ENCODE measurements at places on chromosomes 16 and 17.

DNA sequence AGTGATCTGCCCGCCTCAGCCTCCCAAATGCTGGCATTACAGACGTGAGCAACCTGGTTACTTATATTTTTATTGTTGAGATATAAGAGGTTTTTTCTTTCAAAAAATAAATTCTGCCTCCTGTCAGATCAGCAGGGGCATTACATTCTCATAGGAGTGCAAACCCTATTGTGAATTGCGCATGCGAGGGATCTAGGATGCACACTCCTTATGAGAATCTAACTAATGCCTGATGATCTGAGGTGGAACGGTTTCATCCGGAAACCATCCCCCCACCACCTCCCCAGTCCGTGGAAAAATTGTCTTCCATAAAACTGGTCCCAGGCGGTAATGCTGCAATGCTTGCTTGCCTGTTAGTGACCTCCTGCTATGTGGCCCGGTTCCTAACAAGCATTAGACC, 7.5 kb upstream of the CNEP1R1 start:
- DNase-seq: no peak

DNA sequence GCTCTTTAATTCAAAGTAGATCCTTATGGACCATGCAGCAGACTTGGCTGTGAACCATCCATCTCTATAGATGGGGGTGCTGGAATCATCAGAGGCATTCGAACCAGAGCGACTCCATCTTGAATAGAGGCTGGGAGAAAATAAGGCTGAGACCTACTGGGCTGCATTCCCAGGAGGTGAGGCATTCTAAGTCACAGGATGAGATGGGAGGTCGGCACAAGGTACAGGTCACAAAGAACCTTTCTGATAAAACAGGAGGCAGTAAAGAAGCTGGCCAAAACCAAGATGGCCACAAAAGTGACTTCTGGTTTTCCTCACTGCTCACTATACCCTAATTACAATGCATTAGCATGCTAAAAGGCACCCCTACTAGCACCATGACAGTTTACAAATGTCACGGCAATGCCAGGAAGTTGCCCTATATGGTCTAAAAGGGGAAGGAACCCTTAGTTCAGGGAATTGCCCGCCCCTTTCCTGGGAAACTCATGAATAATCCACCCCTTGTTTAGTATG, 89.2 kb upstream of the BRD7 start:
- no peak for DNase-seq

DNA sequence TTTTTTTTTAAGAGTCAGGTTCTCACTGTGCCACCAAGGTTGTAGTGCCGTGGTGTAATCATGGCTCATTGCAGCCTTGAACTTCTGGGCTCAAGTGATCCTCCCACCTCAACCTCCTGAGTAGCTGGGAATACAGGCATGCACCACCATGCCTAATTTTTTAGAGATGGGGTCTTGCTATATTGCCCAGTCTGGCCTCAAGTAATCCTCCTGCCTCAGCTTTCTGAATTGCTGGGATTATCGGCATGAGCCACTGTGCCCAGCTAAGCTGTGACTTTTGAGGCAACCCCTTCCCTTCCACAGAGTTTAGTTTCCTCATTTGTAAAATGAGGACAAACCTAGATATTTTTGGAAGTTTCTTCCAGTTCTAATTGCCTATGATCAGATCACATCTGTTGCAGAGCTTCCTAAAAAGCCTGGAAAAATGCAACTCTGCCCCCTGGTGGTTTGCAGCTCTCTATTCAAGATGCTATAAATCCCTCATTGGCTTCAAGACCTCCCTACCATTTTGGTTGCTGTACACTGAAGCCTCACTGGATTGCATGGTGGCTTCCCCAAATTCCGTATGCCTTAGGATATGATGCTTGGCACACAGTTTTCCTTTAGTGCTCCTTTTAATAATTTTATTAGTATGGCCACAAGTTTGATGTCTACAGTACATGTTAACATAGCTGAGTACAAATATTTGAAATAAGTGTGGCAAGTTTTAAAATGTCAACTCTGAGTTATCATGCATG, 19.3 kb downstream of the GDE1 start:
- DNase-seq: peak; percentile 61

DNA sequence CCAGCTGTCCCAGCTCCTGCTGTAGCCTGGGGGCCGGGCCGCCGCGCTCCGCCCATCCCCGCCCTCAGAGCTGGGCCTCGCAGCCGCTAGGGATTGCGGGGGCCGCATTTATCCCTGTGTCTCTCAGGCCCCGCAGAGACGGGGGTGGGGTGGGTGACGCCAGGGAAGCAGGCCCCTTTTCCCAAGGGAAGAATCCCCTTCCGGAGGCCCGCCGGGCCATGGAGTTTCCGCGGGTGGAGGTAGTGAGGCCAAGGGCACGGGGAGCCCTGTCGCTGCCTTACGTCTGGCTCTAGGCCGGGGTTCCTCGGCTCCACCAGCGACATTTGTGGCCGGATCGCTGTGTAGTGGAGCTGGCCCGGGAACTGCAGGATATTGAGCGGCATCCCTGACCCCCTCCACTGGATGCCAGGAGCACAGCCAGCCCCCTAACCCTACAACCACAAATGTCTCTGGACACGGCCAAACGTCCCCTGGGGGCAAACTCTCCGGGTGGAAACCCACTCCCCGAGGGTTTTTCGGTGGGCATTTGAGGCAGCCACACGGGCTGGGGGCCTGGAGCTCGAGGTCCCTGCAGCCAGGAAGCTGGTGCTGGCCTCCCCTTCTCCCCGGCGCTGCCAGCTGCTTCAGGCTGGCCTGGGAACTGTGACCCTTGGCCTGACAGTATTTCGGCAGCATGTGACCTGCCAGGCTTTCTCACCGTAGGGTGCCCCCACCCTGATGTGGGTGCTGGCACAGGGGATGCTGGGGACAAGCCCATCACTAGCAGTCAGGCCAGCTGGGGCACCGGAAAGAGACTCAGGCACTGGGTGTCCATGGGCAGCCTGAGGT, 12.0 kb upstream of the CD300A start:
- DNase-seq: no peak

DNA sequence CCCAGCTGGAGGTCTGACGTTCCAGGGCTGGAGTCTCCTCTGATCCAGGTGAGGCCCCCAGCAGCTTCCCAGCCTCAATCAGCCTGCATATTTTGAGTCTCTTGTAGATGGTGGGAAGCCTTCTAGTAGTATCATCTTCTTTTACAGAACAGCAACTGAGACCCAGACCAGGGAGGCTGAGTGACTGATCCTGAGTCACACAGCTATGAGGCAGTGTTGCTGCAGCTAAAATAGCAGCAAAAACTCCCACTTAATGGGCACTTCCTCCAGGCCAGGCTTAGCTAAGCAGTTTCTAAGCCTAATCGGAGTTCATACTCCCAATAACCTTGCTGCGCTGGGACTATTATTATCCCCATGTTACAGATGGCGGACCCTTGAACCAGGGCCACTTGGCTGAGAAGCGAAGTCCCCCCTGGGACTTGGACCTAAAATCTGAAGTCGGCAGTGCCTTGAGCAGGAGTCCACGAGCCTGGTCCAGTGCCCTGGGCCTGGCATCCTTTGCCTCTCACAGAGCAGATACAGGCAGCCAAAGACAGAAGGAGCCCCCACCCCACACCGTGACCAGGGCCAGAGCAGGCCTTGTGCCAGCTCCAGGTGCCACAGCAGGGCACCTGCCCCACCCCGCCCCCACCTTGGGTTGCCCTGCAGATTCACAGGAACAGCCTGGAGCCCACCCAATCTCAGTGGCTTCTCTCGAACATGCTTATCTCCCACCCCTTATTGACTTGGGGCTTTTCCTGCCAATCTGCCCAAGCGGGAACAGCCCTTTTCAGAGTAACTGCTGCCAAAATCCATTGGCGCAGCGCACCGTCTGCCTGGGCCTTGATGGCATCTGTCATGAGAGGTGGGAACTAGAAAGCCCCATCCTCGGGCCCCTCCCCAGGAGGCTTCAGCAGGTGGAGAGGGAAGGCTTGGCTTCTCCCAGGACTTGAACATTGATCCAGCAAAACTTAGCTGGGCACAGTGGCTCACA, 65.1 kb downstream of the SOCS1 start:
- DNase-seq: no peak

- DNase-seq: no peak
These were observed 28.2 kb upstream of the ZC3H18 start for GRCh38 chr16:88541831-88542616.

DNA sequence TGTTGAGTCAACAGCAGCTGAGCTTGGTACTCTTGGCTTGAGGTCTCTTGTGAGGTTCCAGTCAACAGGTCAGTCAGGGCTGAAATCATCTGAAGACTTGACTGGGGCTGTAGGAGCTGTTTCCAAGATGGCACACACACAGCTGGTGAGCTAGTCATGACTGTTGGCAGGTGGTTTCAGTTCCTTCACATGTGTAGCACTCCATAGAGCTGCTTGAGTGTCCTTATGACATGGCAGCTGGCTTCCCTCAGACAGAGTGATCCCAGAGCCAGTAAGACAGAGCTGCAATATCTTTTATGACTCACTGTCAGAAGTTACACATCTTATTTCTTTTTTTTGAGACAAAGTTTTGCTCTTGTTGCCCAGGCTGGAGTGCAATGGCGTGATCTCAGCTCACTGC, 19.5 kb upstream of the GAS7 start:
- DNase-seq: no peak

GRCh38 chr16:2284001-2284770, 16.3 kb upstream of the RNPS1 start:
- DNase-seq: no peak

Measured in NCI-H774 (cell line).